ENCODE measurements at places on chromosomes 6 and 20.

GRCh38 chr6:45448417-45449389 is 71.0 kb upstream of the SUPT3H start:
- H3K36me3 ChIP-seq = no peaks in the 10 kb centered on the region
- no peaks in the 10 kb centered on the region for H3K27me3 ChIP-seq
- peaks cover 5% of the 10 kb centered on the region for H3K4me1 ChIP-seq
- DNase-seq = no peak
- no peak overlapping the region for H3K27ac ChIP-seq

DNA sequence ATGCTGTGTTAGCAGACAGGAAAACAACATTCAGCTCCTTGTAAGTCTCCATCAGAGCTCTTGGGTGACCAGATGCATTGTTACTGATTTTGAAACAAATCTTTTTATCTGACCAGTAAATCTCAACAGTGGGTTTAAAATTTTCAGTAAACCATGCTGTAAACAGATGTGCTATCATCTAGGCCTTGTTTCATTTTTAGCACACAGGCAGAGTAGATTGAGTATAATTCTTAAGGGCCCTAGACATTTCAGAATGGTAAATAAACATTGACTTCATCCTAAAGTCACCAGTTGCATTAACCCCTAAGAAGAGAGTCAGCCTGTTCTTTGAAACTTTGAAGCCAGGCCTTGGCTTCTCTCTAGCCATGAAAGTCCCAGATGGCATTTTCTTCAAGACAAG is 237.2 kb upstream of the BMP2 start:
- H3K4me1 ChIP-seq = no peaks in the 10 kb centered on the region
- H3K4me3 ChIP-seq = no peak overlapping the region
- DNase-seq = no peak
- H3K27me3 ChIP-seq = no peaks in the 10 kb centered on the region
- H3K27ac ChIP-seq = no peak overlapping the region
- H3K36me3 ChIP-seq = no peaks in the 10 kb centered on the region

DNA sequence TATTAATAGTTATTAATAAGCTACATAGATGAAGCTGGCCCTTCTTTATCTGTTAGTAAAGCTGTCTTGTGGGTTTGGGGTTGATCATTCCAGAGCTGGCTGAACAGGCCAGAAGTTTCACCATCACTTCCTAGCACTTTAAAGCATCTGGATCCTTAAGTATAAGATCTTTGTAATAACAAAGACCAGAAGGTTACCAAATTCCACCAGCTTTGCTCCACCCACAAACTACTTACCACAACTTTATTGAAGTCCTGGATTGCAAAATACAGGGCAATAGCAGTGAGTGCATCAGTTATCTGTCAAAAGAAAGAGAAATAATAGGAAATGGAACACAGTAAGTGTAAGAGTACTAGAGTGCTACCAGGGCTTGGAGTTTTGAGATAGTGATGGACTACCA is 33.0 kb downstream of the PIGU start:
- no peaks in the 10 kb centered on the region for H3K27me3 ChIP-seq
- H3K4me3 ChIP-seq = no peak overlapping the region
- no peaks in the 10 kb centered on the region for H3K36me3 ChIP-seq
- H3K4me1 ChIP-seq = no peaks in the 10 kb centered on the region
- H3K27ac ChIP-seq = no peak overlapping the region

DNA sequence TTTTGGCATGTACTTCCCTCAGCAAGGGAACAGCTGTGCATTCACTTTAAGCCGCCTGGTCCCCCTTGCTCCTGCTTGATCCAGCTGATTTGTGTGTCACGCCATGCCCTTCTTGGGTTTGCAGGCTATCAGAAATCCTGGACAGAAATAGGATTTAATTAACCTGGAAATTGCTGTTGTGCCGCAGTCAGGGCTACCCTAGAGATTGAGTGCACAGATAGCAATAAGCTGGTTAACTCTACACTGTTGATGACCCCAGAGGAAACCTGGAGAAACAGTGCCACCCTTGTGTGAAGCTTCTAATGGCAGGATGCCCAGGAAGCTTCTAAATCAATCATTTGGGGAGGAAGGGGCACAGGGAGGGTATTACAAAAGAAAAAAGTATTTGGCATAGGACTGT is 199.0 kb downstream of the JARID2 start:
- no peak overlapping the region for H3K4me3 ChIP-seq
- peak overlapping the region; percentile 18 for H3K27ac ChIP-seq
- H3K36me3 ChIP-seq = no peaks in the 10 kb centered on the region
- no peak for DNase-seq
- H3K4me1 ChIP-seq = peaks cover 10% of the 10 kb centered on the region

DNA sequence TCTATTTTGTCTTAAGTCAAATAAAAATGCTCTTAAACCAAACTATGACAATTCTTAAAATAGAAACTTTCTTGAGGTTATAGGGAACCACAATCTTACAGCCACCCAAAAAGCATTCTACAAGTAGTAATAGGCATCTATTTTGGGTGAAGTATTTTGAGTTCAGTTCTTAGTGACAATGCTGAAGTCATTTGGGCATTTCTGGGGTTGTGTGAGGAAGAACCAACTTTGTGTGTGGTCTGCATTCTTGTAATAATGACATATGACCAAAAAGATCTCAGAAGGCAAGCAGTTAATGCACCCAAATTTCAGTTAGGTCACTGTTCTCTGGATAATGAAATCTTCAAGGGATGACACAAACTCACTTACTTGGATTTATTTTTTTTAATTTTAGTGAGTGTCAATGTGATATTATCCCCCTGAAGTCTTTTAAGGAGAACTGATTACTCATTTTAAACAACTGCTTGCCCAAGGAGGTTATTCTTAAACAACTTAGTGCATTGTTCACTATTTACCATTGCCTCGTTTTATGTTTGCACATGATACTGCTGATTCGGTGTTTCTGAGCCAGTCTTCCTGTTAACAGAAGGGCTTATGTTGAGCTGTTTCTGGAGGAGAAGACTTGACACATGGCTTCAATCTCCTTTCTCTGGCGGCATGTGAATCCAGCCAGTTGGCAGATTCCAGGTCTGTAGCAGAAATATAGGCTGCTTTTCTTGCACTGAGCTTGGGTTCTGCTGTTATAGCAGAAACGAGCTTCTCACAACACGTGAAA is 618.9 kb downstream of the BCKDHB start:
- no peaks in the 10 kb centered on the region for H3K27me3 ChIP-seq
- no peak overlapping the region for H3K4me3 ChIP-seq
- H3K36me3 ChIP-seq = no peaks in the 10 kb centered on the region
- H3K4me1 ChIP-seq = no peaks in the 10 kb centered on the region
- H3K27ac ChIP-seq = no peak overlapping the region

- H3K4me3 ChIP-seq = no peak overlapping the region
- H3K36me3 ChIP-seq = peaks cover 30% of the 10 kb centered on the region
- peaks cover under 1% of the 10 kb centered on the region for H3K4me1 ChIP-seq
- peak; percentile 88 for DNase-seq
- H3K27me3 ChIP-seq = no peaks in the 10 kb centered on the region
Measured at GRCh38 chr6:43673444-43674084, 14.0 kb downstream of the MRPS18A start.

DNA sequence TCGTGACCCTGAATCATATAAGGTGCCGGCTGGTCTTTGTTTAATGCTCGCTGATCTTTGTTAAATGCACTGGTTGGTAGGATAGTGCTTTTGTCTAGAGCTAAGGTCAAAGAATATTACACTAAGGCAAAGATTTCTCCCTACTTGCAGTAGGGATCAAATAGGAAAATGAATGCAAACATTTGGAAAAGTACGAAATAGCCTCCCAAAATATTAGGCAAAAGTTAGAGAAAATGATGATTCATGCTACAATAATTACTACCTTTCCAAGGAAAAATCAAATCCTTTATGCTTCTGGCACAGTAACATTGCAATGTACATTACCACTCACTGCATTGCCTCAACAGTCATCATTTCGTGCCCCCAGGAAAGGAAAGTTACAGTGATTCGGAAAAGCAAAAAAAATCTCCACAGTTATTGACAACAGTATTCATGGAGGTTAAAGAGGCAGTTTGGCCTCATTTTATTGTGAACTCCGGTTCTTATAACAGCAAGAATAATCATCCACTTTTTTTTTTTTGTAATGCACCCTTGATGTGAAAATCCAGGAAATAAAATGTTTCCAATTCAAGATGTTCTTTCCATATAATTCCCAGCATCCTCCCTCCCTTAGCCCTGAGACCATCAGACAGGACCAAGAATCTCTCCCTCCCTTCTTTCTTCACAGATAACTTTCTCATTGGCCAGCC is 61.7 kb upstream of the ZMYND8 start:
- no peak overlapping the region for H3K27ac ChIP-seq
- H3K4me1 ChIP-seq = peaks cover 3% of the 10 kb centered on the region
